T-helper 17 cell (primary cell): ENCODE measurements at places on chromosomes 3 and 15. TPM values are rescaled to one million over a fixed set of nuclear protein-coding genes. Genes with fewer than 3 reads are reported as not detected.

GRCh38 chr3:106030627-106030963, 161.8 kb upstream of the CBLB start:
- no peak for DNase-seq

DNA sequence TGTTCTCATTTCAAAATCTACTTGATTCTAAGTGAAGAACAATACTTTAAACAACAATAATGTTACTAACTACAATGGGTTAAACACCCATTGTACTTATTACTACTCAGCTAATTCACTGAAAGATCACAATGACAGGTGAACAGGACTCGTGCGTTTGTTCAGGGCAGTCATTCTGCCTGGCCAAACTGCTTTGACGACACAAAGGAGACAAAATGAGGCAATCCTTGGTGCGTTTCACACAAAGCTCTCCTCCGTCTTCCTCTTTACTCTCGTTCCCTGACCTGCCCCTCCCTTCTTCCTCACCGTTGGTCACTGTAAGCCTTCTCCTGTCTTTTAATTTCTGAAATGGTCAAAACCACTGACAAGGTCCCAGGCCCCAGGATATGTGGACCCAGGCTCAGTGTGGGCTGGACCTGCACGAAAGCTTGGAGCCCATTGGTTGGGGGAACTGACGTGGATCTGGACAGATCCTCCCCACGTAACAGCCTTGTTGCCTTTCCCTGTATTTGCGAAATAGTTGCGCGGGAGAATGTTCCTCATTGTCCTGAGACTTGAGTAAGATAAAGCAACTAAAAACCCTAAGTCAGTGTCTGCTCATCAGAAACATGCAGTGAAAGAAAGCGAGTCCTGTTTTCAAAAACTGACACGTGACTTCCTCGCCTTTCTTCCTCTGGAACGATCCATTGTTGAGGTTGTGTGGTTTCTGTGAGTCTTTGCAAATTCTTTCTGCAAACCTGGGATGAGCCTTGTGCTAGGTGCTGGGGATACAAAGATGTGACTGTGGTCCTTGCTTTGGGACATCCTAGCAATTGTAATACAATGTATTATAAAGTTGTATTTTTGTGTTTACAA, 147.1 kb upstream of the RGMA start:
- no peak for DNase-seq

GRCh38 chr15:38672273-38672672, 107.7 kb upstream of the RASGRP1 start:
- DNase-seq = no peak

GRCh38 chr3:165800970-165801369, 36.3 kb downstream of the BCHE start:
- DNase-seq = no peak

Gene ZBTB47
- 1.1 TPM for total RNA-seq
